Stimulated activated CD8-positive, alpha-beta memory T cell treated with anti-CD3 and anti-CD28 coated beads, Interleukin-7, amount 100 ng/mL, for 1 hour (primary cell): ENCODE measurements at places on chromosomes 5 and 9.

DNA sequence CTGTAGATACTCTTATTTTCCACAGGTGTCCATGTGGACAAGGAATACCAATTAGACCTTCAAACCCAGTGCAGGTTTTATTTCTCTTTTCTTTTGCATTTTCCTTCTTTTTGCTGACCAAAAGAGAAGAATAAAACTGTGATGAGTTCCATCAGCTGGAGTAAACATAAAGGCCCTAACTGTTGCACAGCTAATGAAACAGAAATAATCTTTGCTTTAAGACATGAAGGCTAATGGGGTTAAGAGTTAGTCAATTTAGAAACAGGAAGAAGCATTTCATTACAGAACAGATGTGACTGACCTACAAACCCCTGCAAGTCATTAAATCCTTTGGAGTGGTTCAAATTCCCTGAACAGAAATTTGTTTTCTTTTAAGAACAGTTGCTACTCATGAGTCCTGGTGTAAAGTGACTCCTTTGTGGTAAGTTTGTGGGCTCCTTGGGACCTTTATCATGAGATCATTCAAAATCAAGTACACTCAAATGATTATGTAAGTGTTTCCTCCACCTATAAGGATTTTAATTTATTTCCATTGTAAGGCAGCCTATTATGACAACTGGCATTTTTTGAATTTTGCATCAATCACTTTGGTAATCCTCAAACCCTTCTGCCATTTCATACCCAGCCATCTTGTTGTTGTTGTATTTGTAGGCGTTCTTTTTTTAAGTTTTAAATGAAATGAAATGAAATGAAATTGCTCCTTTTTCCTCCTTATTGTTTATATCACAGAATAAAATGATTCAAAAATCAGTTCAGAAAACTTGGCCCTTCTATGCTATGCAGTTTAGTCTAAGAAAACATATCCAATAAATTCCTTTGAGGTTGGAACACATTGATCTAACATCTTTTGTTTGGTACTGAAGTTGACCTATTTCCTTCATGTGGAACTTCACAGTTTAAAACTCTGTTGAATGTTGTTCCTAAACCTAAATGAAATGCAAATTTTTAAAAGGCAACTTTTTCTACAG, 1.3 kb downstream of the MINAR2 start:
- no peak for DNase-seq

DNA sequence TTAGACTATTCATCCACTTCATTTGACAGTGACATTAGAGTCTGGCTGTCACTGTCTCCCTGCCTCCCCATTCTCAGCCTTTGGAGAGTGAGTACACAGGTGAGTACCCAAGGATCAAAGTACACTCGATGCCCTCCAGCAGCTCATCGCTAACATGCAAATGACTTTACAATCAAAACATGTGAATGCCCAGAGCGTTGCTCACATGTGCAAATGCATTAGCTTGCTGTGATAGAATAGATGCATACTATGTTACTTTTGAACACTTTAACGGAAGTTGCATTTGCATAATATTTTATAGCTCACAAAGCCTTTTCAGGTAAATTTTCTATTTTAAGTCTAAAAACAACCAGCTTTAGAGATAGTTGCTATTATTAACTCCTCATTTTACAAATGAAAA, 107.6 kb downstream of the SYK start:
- DNase-seq: no peak

- no peak for DNase-seq
Observed at GRCh38 chr9:134606951-134607731, 34.5 kb upstream of the COL5A1 start.

- no peak for DNase-seq
Observed at GRCh38 chr9:126915846-126916543, 1.4 kb downstream of the RALGPS1 start.

- no peak for DNase-seq
Observed at GRCh38 chr5:152097128-152097527, 172.5 kb upstream of the GLRA1 start.

GRCh38 chr5:160445132-160445531, 23.5 kb downstream of the PTTG1 start:
- no peak for DNase-seq

DNA sequence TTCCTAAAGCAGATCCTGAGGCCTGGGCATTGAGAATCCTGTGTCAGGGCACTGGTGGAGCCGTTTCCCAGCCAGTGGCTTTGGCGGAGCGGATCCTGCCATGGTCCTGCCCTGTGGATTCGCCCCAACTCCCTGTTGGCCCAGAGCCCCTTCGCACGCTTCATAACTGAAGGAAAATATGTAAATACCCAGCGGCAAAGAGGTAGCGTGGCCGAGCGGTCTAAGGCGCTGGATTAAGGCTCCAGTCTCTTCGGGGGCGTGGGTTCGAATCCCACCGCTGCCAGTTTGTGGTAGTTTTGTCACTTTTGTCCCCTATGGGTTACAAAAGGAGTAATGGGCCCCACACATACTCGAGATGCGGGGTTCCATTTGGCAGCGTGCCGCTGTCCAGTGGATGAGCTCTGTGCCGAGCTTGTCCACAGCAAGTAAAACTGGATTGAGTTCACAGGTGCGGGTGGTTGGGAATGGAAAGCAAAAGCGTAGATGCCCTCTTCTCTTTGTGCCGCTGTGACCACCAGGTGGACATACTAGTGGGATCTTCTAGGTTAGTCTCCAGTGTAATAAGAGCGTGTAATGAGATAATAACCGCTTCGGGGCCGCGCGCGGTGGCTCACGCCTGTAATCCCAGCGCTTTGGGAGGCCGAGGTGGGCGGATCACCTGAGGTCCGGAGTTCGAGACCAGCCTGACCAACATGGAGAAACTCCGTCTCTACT, 17.3 kb downstream of the TRIM7 start:
- DNase-seq: no peak

- peak; percentile 39 for DNase-seq
Observed at GRCh38 chr9:129383561-129384490, 205.8 kb upstream of the IER5L start.

DNA sequence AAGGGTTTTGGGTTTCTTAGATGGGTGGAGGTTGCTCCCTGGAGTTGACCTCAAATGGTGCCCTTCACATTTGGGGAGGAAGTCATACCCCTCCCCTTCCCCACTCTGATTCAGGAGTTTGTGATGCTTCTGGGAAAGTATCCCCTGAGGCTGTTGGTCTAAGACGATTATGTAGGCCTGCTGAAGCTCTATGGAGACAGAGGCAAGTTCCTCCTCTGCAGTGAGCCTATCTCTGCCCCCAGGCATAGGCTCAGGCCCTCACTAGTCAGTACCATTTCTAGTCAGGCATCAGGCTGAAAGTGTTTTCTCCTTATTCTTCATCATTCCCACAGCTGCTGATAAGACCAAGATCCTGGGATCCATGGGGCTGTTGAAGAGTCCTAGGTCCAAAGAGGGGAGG, 271.6 kb upstream of the NUDT12 start:
- DNase-seq: no peak

DNA sequence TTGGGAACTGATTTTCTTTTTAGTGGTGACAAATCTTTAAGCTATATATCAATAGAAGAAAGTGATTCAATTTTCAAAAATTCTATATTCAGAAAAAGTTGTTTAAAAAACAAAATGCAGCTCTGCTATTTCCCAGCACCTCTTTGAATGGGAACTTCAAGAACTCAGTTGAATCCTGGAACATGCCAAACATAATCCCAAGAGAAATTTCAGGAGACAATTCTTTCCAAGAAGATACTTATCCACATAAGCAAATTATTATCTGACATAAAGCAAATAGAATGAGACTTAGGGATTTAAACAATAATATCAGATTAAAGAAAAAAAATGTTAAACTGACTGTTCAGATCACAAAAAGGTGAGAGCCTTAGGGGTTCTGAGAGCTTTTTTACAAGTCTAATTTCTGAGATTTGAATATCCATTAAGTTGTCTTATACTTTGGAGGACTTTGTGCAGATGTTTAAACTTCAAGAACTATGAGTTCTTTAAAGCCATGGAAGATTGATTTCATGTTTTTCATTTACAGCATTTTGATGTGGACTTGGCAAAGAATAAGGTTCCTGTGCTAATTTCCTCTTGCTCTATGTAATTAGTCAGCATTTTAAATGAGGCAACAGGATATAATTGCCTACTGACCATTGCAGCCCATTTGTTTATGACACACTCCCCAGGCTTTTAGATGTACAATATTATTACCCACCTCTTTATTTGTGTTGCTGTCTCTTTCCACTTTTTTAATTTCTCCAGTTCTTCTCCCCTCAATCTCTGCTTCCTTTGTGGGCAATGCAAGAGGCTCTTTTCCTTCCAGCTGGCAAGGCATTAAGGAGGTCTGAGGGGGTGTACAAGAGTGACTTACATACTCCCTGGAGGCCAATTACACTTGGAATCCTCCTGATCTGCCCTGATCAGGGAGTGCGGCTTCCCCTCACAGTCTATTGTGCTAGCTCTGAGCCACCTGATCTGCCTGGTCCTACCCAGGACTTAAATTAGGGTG, 419.1 kb downstream of the NR2F1-AS1 start:
- no peak for DNase-seq

DNA sequence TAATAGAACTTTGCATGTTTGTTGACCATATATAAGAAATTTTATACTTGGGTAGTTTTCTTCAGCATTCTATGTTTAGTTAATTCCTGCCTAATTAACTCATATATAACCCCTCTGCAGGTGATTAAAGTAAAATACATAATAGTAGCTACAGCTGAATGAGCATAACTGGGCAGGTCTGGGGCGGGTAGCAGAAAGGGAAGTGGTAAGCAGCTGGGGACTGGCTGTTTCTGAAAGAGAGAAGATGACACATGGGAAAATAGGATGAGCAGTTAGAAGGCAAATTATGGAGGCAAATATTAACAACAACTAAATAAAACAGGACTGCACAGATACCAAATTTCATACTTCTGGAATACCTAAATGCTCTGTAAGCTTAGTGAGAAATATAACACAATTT, 128.1 kb downstream of the CPLANE1 start:
- no peak for DNase-seq

GRCh38 chr5:83340511-83340918, 131.0 kb upstream of the VCAN start:
- DNase-seq: no peak

GRCh38 chr5:139646111-139646510, 2.0 kb upstream of the CXXC5 start:
- no peak for DNase-seq

DNA sequence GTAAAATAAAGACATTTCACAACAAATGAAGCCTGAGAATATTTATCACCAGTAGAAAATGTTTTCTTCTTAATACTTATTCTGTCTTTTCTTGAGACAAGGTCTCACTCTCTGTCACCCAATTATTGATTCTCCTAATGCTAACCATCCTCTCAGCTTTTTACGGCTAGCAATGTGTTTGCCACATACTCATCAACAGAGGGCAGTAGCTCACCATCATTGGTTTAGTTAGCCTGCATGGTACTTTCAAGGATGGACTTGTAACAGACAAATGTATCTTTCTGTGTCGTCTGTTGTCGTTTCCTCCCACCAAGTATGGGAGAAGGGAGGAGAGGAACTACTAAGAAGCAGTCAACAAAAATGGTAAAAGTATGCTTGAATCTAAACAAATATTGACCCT, 5.9 kb upstream of the ACO1 start:
- DNase-seq: no peak

GRCh38 chr5:67255881-67256280, 59.3 kb upstream of the CD180 start:
- no peak for DNase-seq

- DNase-seq: no peak
Observed at GRCh38 chr5:82730913-82731312, 346.3 kb downstream of the TMEM167A start.

- no peak for DNase-seq
Observed at GRCh38 chr9:127502706-127503378, 51.5 kb downstream of the LRSAM1 start.

GRCh38 chr5:6722015-6722414, 8.8 kb downstream of the TENT4A start:
- no peak for DNase-seq

GRCh38 chr5:132007399-132008162, 3.9 kb downstream of the ACSL6 start:
- DNase-seq: peak; percentile 57

DNA sequence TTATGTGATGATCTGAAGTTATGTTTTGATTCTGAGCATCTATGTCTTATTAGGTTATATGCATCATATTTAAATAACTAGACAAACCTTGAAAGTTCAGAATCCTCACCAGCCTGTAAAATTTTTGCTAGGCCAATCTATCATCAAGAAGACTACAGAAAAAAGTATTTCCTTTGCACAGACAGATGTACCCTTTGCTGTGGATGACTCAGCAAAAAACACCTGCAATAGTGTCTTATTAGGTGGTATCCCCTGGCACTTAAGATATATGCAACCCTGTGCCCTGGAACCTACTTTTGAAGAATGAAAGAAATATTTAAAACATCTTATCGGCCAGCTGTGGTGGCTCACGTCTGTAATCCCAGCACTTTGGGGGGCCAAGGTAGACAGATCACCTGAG, 130.6 kb downstream of the SLF1 start:
- DNase-seq: no peak

GRCh38 chr9:31084350-31084749, 1300.1 kb upstream of the ACO1 start:
- DNase-seq: no peak

GRCh38 chr9:70581214-70581954, 166.9 kb upstream of the KLF9 start:
- no peak for DNase-seq

DNA sequence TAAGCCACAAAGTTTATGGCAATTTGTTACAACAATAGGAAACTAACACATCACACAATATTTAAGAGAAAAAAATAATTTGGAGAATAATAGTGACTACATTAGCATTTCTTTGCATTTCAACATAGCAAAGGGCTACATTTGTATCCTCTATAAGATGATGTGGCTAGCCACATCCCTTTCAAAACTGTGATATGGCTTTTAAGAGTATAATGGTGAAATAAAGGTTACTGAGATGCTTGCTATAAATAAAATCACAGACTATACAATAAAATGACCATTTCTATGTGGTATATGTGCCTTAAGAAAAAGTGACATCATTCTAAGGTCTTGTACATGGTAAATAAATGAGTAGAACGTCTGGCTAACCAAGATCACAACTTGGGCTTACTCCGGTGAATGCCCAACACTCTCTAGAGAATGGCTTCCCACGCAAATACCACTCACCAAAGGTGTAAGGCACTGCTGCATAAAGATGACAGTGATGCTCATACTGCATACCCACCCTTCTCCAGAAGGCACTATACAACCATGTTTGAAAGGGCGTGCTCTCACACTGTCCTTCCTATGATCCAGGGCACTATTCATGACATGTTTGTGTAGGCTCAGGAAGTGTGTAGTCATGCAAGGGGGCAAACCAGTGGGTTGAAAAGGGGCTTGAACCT, 286.5 kb downstream of the MLLT3 start:
- DNase-seq: no peak

DNA sequence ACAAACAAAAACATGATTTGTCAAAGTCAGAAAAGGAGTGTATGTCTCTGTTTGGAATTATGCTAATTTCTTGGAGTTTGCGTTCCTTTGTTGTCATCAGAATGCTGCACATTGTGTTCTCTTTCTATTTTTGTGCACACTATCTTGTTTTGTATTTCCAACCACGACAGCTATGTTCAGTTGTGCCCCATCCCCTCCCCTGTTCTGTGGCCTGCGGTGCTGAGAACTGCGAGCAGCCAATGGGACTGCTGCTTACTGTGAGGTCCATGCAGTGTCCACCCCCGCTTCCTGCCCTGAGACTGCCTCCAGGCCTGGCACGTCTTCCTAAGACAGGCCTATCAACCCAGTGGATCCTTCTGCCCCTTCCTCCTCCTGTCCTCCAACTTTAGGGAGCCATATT, 76.8 kb downstream of the PALM2AKAP2 start:
- DNase-seq: no peak

GRCh38 chr5:136802383-136802782, 437.0 kb upstream of the TRPC7 start:
- no peak for DNase-seq
